ENCODE measurements at places on chromosomes 4 and X.

DNA sequence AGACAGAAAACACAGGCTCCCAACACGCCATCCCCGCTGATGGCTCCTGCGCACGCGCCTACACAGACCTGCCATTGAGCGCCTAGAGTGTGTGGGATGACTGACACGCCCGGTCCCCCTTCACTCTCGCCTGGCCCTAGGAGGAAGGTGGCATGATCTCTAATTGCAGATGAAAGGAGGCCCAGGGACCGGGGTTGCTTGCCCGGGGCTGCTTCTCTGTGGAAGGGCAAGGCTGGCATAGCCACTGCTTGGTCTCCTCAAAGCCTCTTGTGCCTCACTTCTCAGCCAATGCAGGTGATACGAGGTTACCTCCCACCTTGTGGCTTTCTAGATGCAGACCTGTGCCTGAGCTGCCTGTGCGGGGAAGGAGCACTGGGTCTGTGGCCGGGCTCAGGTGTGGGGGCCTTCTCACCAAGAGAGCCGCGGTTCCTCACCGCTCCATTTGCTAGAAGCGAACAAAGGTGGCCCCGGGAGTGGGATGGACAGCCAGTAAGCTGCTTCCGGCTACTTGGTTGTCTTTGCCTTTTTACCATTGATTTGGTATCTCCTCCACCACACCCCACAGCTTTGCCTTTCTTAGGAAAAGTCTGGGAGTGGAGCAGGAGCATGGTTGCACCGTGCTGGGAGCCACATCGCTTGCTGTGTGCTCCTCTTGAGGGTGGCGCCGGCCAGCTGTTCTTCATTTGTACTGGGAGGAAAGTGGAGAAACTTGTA lies 47.0 kb downstream of the TBC1D14 start:
- no peak for DNase-seq

DNA sequence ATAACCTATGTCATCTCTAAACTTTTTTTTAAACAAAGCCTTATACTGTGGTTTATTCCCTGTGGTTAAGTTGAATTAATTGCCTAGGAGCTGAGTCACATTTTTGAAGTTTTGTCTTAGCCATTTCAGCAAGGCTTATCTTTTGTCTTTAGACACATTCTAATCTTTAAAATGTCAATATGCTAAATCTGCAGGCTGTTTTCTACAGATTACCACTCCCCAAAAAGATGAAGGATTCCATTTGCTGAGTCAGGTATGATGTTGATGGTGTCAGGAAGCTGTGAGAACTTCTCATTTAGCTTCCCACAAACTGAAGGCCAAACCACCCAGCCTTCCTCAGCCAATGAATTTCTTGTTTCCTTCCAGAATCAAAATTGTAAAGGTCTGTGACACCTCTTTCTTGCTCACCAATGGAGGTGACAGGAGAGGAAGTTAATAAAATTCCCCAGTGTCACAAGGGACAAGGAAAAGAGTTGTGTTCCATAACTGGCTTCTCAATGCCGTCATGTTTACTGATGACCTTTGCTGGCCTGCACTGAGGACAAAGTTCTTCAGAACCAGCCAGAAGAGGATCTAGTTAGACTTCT lies 3.7 kb upstream of the CXCL6 start:
- no peak for DNase-seq

DNA sequence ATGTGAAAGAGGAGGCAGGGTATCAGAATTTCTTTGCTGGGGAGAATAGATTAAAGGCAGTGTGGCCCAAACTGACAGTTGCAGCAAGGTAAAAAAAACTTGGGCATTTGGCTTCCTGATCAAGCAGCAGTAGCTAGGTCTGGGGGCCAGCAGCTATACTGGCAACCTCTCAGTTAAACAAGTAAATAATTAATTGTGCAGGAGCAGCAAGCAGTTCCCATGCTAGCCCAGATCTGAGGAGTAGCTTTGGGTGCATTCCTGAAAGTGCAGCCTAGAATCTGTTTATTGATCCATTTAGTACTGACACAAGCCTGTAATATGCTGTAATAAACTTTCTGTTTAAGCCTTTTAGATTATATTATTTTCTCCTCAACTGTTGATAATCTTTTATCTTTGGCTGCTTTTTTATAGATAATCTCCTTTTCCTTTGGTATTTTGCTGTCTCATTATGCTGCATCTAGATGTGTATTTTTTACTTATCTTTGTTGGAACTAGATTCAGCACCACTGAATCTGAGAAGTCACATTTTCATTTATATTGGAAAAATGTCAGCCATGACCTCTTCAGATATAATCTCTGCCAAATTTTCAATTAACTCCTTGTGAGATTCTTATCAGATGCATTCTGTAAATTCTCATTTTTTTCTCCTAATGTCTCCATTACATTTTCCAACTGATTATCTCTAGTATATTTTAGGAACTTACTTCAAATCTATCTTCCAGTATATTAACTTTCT lies 276.3 kb downstream of the STPG2 start:
- DNase-seq = no peak

DNA sequence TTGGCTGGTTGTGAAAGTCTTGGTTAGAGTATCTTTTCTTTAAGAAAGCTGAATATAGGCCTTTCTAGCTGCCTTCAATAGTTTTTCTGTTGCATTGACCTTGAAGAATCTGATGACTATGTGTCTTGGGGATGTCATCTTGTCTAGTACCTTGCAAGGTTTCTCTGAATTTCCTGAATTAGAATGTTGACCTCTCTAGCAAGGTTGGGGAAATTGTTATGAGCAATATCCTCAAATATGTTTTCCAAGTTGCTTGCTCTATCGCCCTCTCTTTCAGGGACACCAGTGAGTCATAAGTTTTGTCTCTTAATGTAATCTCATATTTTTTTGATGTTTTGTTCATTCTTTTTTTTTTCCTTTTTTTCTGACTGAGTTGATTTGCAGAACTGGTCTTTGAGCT lies 194.7 kb downstream of the RAB28 start:
- no peak for DNase-seq

GRCh38 chrX:136867096-136867491 lies 13.4 kb downstream of the RBMX start:
- DNase-seq = no peak

GRCh38 chrX:9285342-9285771 lies 179.5 kb upstream of the TBL1X start:
- no peak for DNase-seq

GRCh38 chrX:26442340-26442739 lies 226.4 kb downstream of the MAGEB5 start:
- peak; percentile 1 for DNase-seq

- peak; percentile 30 for DNase-seq
These were observed 16.6 kb downstream of the SAT1 start for GRCh38 chrX:23799469-23800065.
